ENCODE measurements at places on chromosomes 4 and X. TPM values are rescaled to one million over a fixed set of nuclear protein-coding genes. Genes with fewer than 3 reads are reported as not detected.

GRCh38 chr4:82890528-82890900 is 439 bp downstream of the SEC31A start:
- H3K4me3 ChIP-seq = peak overlapping the region; percentile 66
- H3K36me3 ChIP-seq = peaks cover 9% of the 10 kb centered on the region
- no peak for DNase-seq
- peak overlapping the region; percentile 99 for H3K27ac ChIP-seq
- no peaks in the 10 kb centered on the region for H3K27me3 ChIP-seq

GRCh38 chr4:1449475-1449832 is 43.2 kb upstream of the NKX1-1 start:
- H3K36me3 ChIP-seq = no peaks in the 10 kb centered on the region
- no peak for DNase-seq
- no peaks in the 10 kb centered on the region for H3K27me3 ChIP-seq
- H3K27ac ChIP-seq = no peak overlapping the region
- H3K4me3 ChIP-seq = no peak overlapping the region

DNA sequence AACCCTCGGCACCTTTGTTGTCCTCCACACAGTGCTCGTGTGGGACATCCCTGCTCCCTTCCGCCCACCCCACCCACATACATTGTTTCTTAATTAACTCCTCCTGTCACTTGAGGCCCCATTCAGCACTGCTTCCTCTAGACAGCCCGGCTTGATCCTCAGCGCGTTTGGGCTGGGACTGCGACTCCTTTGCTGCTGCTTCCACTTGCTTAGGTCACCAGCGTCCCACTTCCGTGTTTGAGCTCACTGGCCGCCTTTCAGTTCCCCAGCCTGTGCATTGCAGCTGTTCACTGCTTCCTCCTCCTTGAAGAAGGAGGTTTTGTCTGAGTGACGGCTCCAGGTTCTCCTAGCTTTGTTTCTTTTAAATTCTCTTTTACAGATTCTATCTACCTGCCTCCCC is 16.1 kb downstream of the RNF4 start:
- H3K4me1 ChIP-seq = peaks cover 79% of the 10 kb centered on the region
- peaks cover 11% of the 10 kb centered on the region for H3K36me3 ChIP-seq
- peak overlapping the region; percentile 43 for H3K4me3 ChIP-seq
- DNase-seq = peak; percentile 64
- H3K27ac ChIP-seq = peak overlapping the region; percentile 52

DNA sequence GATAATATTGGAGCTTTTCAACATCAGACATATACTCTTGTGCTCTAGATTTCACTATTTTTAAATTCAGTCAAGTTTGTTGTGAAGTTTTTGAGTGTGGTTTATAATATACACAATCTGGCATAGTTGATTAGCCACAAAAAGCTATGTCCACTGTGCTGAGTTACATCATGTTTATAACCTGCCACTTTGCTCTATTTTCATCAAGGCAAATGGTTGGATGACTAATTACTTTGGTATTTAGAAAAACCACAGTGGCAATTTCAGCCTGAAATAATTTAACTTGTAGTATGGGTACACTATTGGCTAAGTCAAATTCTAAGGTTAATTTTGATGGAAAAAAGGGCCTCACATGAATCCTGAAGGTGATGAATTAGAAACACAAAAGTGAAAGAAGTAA is 262.6 kb downstream of the C4orf33 start:
- no peak overlapping the region for H3K4me3 ChIP-seq
- no peak for DNase-seq
- H3K4me1 ChIP-seq = no peaks in the 10 kb centered on the region

GRCh38 chr4:69984030-69984443 is 11.7 kb upstream of the STATH start:
- H3K4me1 ChIP-seq = no peaks in the 10 kb centered on the region
- no peak overlapping the region for H3K27ac ChIP-seq
- no peaks in the 10 kb centered on the region for H3K27me3 ChIP-seq
- no peak for DNase-seq
- no peaks in the 10 kb centered on the region for H3K36me3 ChIP-seq

DNA sequence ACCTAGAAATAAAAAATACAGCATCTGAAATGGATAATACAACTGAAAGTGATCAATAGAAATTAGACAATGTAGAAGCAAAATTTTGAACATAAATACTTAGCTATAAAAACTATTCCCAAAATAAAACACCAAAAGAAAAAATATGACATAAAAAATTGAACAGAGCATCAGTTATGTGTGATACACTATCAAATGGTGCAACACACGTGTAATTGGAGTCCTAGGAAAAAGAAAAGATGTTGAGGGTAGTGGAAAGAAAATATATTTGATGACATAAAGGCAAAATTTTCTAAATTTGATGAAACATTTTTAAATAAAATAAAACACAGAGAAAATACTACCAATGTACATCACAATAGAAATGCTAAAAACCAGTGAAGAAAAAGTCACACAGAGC is 63.1 kb downstream of the NPY2R start:
- H3K4me1 ChIP-seq = no peaks in the 10 kb centered on the region
- H3K36me3 ChIP-seq = no peaks in the 10 kb centered on the region
- no peak for DNase-seq
- H3K27ac ChIP-seq = no peak overlapping the region
- no peaks in the 10 kb centered on the region for H3K27me3 ChIP-seq

- H3K27ac ChIP-seq = no peak overlapping the region
- DNase-seq = no peak
- no peaks in the 10 kb centered on the region for H3K27me3 ChIP-seq
- no peaks in the 10 kb centered on the region for H3K4me1 ChIP-seq
- no peaks in the 10 kb centered on the region for H3K36me3 ChIP-seq
- H3K4me3 ChIP-seq = no peak overlapping the region
Measured at GRCh38 chr4:172951679-172952451, 216.7 kb upstream of the GALNT7 start.

DNA sequence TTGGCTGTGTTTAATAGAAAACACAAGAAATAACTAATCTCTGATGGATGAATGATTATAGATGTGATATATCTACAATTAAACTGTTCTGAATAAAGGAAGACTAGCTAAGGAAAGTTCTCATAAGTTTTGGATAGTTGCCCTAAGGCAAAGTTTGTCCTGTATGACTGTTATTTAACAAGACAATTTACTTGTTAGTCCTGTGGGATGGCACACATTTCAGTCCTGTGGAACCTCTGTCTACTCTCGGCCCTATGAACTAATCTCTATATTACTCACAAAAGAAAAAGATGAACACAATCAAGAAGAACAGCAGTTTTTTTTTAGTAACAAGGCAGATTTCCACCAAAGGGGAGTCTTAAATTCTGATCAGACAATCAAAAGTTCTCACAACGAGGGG is 314.6 kb downstream of the CCSER1 start:
- H3K4me1 ChIP-seq = no peaks in the 10 kb centered on the region
- no peaks in the 10 kb centered on the region for H3K27me3 ChIP-seq
- no peak overlapping the region for H3K4me3 ChIP-seq

GRCh38 chr4:52638717-52639116 is 20.4 kb downstream of the USP46 start:
- H3K4me1 ChIP-seq = peaks cover 22% of the 10 kb centered on the region
- no peaks in the 10 kb centered on the region for H3K27me3 ChIP-seq
- no peak for DNase-seq
- no peaks in the 10 kb centered on the region for H3K36me3 ChIP-seq
- no peak overlapping the region for H3K27ac ChIP-seq

DNA sequence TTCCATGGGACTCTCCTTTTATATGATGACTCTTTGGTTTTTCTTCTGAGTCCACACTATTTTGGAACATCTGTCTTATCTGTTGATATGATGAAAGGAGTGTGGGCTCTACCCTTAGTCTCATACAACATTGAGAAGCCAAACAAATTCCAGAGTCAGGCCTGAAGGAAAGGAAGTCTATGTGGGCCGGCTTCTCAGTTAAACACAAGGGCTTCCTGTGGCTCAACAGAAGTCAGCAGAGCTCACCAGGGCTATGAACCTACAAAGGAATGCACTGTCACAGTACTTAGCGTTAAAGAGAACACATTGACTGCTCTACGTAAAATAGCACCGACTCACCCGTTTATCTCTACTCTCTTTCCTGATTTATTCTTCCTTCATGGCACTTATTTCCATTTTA is 641.0 kb upstream of the FRG1 start:
- DNase-seq = no peak
- no peak overlapping the region for H3K4me3 ChIP-seq
- H3K4me1 ChIP-seq = no peaks in the 10 kb centered on the region
- H3K27ac ChIP-seq = no peak overlapping the region

DNA sequence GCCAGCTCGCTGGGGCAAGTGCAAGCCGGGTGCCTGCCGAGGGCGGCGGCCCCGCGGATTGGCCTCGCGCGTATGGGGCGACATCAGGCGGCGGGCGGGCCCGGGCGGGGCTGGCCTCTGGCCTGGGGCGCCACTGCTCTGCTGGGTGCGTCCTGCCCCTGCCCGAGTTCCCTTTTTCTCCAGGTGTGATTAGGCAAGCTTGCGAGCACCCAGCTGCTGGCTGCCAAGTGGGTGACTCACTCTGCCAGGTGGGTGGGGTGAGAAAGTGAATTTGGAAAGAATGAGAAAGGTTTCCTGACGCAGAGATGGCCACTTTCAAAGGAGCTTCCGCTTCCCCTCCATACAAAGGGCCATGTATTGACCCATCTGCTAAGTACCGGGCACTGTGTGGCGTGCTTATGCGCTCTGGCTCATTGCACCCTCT is 32.5 kb downstream of the FGFBP1 start:
- no peak overlapping the region for H3K27ac ChIP-seq
- no peak for DNase-seq
- H3K27me3 ChIP-seq = peaks cover 7% of the 10 kb centered on the region
- H3K4me3 ChIP-seq = no peak overlapping the region
- no peaks in the 10 kb centered on the region for H3K4me1 ChIP-seq
- no peaks in the 10 kb centered on the region for H3K36me3 ChIP-seq

- DNase-seq = no peak
- H3K27ac ChIP-seq = no peak overlapping the region
- no peak overlapping the region for H3K4me3 ChIP-seq
- H3K4me1 ChIP-seq = no peaks in the 10 kb centered on the region
- no peaks in the 10 kb centered on the region for H3K36me3 ChIP-seq
- no peaks in the 10 kb centered on the region for H3K27me3 ChIP-seq
Measured at GRCh38 chr4:135186002-135186401, 984.4 kb upstream of the PABPC4L start.

DNA sequence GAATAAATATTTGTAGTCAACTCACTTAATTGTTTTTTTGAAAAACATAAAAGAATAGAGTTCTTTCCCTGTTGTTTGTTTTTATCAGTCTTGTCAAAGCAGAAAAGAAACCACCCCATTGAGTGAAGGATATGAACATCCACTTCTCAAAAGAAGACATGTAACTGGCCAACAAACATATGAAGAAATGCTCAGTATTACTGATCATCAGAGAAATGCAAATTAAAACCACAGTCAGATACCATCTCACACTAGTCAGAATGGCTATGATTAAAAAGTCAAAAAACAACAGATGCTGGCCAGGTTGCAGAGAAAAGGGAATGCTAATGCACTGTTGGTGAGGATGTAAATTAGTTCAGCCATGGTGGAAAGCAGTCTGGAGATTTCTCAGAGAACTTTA is 326.1 kb upstream of the EMCN start:
- no peak overlapping the region for H3K4me3 ChIP-seq
- H3K27ac ChIP-seq = no peak overlapping the region
- no peak for DNase-seq
- H3K27me3 ChIP-seq = no peaks in the 10 kb centered on the region
- no peaks in the 10 kb centered on the region for H3K36me3 ChIP-seq
- H3K4me1 ChIP-seq = no peaks in the 10 kb centered on the region

GRCh38 chr4:98527534-98528269 is 130.7 kb downstream of the TSPAN5 start:
- DNase-seq = no peak
- H3K36me3 ChIP-seq = no peaks in the 10 kb centered on the region
- no peak overlapping the region for H3K4me3 ChIP-seq
- H3K27me3 ChIP-seq = no peaks in the 10 kb centered on the region
- H3K27ac ChIP-seq = no peak overlapping the region

DNA sequence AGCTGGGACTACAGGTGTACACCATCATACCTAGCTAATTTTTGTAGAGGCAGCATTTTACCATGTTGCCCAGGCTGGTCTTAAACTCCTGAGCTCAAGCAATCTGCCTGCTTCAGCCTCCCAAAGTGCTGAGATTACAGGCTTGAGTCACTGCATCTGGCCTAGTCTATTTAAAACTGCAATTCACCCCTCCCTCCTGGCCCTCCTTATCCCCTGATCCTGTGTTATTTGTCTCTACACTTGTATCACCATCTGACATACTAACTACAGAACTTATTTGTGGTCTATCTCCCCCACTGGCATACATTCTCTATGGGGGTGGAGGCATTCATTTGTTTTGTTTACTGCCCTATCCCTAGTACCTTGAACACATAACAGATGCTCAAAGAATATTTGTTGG is 23.7 kb downstream of the CC2D2A start:
- no peak for DNase-seq
- H3K4me3 ChIP-seq = no peak overlapping the region
- H3K27me3 ChIP-seq = no peaks in the 10 kb centered on the region
- H3K27ac ChIP-seq = no peak overlapping the region
- H3K36me3 ChIP-seq = no peaks in the 10 kb centered on the region

- H3K27me3 ChIP-seq = no peaks in the 10 kb centered on the region
- H3K4me1 ChIP-seq = no peaks in the 10 kb centered on the region
- no peak overlapping the region for H3K27ac ChIP-seq
- no peaks in the 10 kb centered on the region for H3K36me3 ChIP-seq
- DNase-seq = no peak
Measured at GRCh38 chr4:188680667-188681063, 541.4 kb downstream of the TRIML1 start.

GRCh38 chrX:139554991-139555675 is 24.6 kb downstream of the F9 start:
- H3K36me3 ChIP-seq = no peaks in the 10 kb centered on the region
- no peak overlapping the region for H3K4me3 ChIP-seq
- no peak for DNase-seq

DNA sequence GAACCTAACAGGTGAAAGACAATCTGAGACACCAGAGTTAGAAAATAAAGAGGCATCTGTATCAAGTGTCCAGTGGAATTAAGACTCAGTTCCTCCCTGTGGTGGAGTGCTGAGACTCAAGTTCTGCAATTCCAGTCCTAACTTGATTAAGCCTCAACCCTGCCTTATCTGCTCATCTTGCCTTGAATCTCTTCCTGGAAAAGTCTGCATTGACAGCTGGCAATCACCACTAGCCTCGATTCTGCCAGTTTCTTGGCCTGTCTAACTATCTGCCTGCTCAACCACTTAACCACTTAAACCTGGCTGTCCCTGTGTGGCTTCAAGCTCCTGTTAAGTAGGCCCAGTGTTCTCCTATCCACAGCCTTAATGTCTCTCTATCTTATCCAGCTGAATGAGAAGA is 22.4 kb upstream of the NEIL3 start:
- H3K4me1 ChIP-seq = no peaks in the 10 kb centered on the region
- no peaks in the 10 kb centered on the region for H3K36me3 ChIP-seq
- no peaks in the 10 kb centered on the region for H3K27me3 ChIP-seq
- no peak overlapping the region for H3K27ac ChIP-seq

Gene SSX2B
- not detected for total RNA-seq

Gene FGD1
- 0.11 TPM for total RNA-seq

Gene ATP2B3
- not detected for total RNA-seq

Gene CACNA1F
- total RNA-seq = 1.2 TPM

Gene TXK
- total RNA-seq = 48.7 TPM

Gene PDE5A
- 2.9 TPM for total RNA-seq

Gene RPL34
- 3,093 TPM for total RNA-seq

Gene NSUN7
- not detected for total RNA-seq
